ENCODE measurements at places on chromosomes 1 and 21.

DNA sequence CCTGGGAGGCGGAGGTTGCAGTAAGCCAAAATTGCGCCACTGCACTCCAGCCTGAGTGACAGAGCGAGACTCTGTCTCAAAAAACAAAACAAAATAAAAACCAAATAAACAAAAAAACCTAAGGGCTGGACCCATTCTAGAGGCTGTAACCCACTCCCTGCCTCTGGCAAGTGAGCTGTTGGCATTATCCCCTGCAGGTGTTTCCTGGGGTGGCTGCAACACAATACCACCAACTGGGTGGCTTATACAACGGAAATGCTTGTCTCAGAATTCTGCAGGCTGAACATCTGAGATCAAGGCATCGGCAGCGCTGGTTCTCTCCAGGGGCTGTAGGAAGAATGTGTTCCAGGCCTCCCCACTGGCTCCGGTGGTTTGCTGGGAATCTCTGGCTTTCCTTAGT lies 15.2 kb downstream of the LRRC38 start:
- no peak for DNase-seq

GRCh38 chr1:87462894-87463293 lies 134.2 kb downstream of the LMO4 start:
- no peak for DNase-seq

DNA sequence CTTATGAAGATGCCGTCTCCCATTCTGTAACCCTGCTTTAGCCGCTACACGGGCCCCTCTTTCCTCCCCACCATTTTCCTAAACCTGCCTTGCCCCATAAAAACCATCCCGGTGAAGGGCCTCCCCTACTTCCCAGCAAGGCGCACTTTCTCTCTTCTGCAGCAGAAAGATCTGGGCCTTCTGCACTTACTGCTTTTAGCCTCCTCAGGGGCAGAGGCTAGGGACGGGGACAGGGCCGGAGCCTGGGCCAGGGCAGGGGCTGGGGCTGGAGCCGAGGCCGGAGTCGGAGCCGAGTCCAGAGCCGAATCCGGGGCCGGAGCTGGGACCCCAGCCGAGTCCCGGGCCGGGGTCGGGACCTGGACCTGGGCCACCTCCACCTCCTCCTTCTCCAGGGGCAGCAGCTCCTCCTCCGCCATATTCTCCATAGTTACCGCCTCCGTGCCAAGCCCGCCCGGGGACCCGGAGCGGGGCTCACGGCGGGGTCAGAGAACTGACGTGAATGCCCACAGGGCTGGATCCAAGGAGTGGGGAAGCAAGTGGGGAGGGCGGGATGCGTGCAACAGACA lies 382 bp downstream of the TRMT1L start:
- DNase-seq: peak; percentile 75

DNA sequence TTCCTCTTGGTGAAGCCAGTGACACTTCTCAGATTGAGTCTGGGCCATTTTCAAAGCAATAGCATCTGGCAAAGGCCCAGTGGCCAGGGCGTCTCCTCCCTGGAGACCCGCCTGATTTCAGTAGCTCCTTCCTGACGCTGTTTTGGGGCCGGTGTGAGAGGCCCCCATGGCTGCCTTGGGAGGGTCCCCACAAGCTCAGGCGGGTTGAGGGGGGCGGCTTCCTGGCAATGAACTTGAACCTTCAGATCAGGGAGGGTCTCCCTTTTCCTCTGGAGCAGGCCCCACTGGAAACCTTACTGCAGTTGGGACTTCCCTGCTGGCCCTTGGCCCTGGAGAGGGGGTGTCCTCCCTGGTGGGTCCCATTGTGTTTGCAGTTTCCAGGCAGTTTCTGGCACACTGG lies 121.2 kb downstream of the CRYAA start:
- no peak for DNase-seq

DNA sequence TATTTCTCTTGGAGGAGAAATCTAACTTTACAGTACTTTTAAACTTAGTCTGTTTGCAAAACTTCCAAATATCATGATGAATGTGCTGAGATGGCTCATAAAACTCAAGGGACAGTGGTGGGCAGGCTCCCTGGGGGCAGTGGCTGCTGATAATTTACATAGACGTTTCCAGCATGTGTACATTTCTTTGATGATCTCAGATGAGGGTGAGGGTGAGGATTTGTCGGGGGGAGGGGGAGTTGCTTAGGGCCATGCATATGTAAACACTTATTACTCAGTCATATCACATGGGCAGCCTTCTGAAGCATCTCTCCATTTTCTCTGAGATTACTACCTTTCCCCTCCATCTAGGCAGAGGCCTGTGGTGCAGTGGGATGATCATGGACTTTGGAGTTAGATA lies 152.9 kb upstream of the HMGB4 start:
- DNase-seq: peak; percentile 50

- peak; percentile 57 for DNase-seq
Observed at GRCh38 chr1:1293263-1294249, 13.3 kb downstream of the SCNN1D start.

DNA sequence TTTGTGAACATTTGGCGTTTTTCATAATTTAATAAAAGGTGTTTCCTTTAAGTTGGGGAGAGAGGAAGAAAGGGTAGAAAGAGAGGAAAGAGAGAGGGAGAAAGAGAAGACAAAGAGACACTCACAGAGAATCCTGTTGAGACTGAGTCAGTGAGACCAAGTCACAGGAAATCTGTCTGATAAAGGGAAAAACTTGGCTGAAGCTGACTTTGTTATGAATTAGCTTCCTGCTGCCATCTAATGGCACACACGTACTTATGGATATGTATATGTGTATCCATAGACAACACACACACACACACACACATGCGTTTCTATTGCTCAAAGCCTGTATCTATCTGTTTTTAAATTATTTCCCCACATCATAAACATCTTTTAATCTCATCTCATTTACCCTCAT lies 42.5 kb upstream of the DISC1 start:
- peak; percentile 73 for DNase-seq

GRCh38 chr21:41887667-41888066 lies 8.5 kb upstream of the PRDM15 start:
- DNase-seq: no peak

GRCh38 chr1:218430346-218430745 lies 85.2 kb downstream of the TGFB2 start:
- no peak for DNase-seq

- DNase-seq: no peak
Observed at GRCh38 chr1:25343872-25344271, 5.7 kb downstream of the TMEM50A start.

DNA sequence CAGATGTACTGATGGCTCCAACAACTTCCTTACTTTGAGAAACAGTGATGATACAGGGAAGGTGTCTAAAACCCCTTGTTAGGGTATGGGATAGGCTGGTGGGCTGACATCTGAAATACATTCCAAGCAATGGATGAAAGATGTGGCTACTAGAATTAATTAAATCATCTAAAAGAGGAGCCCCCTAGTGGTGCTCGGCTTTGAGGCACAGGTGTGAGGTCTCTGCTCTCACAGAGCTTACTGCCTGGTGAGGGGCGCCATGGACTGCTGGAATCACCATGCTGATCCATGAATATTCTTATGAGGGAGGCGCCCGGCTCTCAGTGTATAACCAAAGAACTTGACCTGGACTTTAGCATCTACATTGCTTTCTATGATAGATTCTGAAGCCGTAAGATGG lies 48.5 kb downstream of the GNG4 start:
- peak; percentile 38 for DNase-seq

- peak; percentile 45 for DNase-seq
Observed at GRCh38 chr1:89763649-89763986, 57.2 kb upstream of the LRRC8D start.

GRCh38 chr1:184031409-184032107 lies 6.0 kb downstream of the COLGALT2 start:
- no peak for DNase-seq

DNA sequence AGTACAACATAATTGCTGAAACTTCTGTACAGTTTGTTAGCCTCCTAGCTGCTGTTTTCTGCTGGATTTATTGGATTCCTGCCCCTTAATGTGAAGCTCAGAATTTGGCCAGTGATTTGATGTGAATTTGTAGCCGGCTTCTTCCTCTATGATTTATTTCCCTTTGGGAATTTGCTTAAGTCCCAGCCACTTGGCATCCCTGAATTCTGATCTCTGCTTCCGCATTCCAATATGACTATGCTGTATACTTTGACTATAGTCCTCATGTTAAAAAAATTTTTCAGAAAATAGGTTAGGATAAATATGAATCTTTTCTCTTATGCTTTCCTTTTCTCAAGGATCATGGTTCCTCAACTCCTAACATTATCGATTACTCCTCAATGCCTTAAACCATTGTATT lies 12.4 kb upstream of the LRIF1 start:
- DNase-seq: no peak

DNA sequence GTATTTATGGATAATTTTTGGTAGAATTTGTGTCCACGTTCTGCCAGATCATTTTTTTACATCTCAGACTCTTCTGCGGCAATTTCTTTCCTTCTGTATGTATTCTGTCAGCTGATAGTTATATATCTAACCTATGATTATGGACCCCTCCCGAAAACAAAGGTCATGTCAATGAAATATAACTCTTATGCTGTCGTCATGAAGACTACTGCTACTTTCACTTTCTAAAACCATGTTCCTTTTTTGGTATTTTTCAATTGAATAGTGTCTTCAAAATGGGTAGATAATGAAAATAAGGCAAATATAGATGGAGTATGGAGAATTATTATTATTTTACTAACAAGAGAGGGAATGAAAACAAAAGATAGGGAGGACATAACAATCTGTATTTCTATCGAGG lies 3.2 kb downstream of the ANGPTL1 start:
- DNase-seq: no peak

DNA sequence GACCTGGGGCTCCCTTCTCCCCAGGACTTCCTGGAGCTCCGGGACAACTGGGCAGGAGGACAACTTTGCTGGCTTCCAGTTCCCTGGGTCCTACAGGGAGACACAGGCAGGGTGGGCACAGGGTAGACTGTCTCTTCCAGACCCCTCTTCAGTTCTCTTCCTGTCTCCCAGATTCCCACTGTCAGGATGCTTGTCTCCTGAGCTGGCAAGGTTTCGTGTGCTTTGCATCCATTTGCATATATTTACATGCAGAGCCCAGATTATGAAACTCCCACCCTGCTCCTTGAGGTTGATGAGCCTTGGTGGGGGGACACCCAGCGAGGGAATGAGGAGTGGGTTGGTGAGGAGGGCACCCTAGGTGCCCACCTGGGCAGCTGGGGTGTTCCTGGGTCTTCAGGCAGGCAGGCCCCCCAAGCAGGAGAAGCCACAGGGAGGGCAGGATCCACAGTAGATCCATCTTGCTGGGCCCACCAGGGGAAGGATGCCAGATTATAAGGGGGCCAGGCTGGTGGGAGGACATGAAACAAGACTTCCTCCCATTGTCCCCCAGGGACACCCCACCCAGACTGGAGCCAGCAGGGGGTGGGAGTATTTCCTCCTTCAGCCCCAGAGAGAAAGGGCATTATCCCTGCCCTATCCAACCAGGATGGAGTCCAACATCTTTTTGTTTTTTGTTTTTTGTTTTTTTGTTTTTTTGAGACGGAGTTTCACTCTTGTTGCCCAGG lies at the start of gene FCN3:
TSS of gene FCN3 (minus strand) at position 463 of the 725 bp plus-strand sequence. CDS start at position 457, 6 bp downstream.
- DNase-seq: no peak

GRCh38 chr1:172069534-172069933 lies 228.2 kb downstream of the DNM3 start:
- DNase-seq: no peak

GRCh38 chr1:18642278-18643095 lies 11.8 kb downstream of the PAX7 start:
- no peak for DNase-seq

DNA sequence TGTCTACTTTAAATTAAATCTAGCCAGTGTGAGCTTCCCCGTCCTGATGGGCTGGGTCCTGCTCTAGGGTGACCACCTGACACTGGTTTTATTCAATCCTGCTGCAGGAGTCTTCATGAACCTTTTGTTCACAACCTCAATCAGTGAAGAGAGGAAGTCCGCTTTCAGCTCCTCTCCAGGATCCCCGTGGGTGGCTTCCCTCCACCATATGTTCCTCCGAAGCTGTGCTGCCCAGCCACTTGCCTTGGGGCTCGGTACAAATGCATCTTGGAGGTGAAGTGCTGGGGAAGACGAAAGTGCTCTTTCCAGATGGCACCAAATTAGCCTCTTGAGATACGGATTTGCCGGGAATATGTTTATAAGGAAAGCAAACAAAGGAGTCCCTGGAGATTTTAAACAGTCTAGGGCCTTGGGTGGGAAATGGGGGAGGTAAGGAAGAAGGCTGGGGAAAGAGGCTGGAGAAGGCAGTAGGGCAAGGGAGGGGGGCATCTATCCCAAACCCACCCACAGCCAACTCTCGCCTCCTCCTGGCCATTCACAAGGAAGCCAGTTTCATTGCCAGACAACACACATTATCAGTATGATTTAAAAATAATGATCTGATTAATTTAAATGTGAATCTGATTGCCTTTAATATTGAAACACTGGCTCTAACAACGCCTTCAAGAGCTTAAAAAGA lies 430.8 kb downstream of the DISC1 start:
- DNase-seq: no peak

DNA sequence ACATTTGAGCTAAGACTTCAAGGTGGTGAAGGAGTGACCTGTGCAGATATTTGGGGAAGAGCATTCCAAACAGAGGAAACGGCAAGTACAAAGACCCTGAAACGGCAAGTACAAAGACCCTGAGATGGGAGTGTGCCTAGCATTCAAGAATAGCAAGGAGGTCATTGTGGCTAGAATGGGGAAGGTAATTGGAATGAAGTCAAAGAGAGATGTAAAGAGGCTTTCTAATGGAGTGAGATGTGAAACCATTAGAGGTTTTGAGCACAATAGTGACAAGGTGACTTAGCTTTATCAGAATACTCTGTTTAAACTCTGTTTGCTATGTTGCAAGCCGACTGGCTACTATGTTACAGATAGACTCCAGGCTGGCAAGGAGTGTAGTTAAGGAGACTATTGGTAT lies 4.4 kb downstream of the CDC7 start:
- no peak for DNase-seq

DNA sequence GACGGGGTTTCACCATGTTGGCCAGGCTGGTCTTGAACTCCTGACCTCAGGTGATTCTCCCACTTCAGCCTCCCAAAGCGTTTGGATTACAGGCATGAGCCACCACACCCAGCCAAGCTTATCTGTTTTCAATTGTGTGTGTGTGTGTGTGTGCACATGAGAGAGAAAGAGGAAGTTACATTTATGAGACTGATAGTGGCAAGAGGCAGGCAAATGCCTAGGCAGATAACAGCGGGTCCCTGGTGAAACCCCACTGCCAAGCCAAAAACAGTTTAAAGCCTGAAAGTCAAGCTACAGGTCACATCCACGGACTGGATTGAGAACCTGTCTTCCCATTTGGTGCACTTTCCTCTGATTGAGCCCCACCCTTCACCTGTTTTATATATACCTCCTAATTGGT lies 35.1 kb upstream of the IFNGR2 start:
- DNase-seq: no peak

GRCh38 chr1:207890136-207890738 lies 20.7 kb downstream of the CD34 start:
- no peak for DNase-seq

GRCh38 chr1:111406321-111406768 lies 21.2 kb downstream of the OVGP1 start:
- peak; percentile 86 for DNase-seq

All from DMS53 (cell line).